Kidney glomerular epithelial cell (primary cell): ENCODE measurements at places on chromosomes 6 and 20.

- DNase-seq: no peak
Observed at GRCh38 chr6:134034478-134034877, 17.9 kb downstream of the SLC2A12 start.

DNA sequence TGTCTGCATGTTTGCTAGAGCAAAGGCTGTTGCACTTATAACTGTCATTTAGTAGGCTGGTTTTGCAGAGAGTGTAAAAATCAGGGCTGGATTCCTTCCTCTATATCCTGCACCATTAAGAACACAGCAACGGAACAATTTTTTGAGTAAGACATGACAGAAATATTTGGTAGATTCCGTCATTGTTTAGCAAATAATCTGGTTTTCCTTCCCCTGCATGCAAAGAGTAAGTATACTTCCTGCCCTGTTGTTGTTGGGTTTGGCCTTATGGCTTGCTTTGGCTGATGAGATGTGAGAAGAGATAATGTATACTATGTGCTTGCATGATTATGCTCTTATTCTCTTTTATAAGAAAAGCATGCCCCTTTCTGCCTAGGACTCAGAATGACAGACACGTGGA lies 23.8 kb downstream of the MANEA start:
- no peak for DNase-seq

DNA sequence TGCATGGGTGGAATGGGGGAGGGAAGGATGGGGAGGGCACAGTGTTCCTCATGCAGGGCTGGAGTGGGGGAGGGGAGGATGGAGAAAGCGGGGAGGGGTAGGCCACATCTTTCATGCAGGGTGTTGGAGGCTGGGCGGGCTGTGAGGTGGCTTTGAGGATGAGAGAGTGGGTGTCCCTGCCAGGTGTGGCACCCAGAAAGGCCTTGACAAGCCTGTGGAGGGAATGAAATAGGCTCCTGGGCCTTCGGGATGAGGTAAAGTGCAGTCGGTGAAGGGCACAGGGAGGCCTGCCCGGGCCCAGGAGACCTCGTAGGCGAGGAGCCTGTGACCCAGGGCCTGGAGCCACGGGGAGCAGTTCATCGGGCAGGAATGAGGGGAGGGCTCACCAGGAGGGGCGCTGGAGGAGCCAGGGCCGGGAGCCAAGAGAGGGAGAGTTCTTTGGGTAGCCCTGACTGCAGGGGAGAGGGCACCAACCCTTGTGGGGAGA lies 7.6 kb downstream of the CEBPB start:
- no peak for DNase-seq

- no peak for DNase-seq
Observed at GRCh38 chr20:24303393-24304170, 165.8 kb upstream of the SYNDIG1 start.

DNA sequence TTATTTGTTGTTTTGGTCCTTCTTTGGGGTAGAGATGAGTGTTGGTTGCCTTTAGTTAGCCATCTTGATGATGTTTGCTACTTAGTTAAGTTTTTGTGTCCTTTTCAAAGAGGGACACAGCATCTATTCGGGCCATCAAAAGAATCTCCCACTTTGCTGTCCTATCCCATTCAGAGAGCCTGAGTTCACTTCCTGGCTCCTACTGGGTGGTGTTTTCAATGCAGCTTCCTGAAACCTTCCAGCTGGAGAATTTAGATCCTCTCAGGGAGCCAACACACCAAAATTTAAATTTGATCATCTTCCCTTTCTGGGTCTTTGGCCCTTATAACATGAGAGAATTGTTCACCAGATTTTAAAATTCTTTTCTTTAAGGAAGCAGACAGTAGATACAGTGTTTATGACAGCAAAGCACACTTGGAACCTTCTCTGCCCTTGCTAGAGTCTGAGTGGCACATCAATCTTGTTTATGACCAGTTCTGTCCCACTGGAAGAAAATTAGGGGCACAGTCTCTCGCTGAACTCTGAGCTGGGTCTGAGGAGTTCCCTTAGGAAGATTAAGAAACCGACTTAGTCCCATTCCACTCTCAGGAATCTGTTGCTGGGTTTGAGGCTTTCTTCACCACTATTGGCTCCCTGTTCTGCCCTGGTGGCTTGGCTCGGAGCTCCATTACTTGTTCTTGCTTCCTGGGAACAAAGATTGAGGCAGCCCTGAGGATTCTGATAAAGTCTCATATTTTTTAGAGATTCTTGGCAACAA lies 115.5 kb downstream of the CCDC170 start:
- no peak for DNase-seq

GRCh38 chr6:169991913-169992312 lies 240.5 kb downstream of the ERMARD start:
- DNase-seq: no peak

DNA sequence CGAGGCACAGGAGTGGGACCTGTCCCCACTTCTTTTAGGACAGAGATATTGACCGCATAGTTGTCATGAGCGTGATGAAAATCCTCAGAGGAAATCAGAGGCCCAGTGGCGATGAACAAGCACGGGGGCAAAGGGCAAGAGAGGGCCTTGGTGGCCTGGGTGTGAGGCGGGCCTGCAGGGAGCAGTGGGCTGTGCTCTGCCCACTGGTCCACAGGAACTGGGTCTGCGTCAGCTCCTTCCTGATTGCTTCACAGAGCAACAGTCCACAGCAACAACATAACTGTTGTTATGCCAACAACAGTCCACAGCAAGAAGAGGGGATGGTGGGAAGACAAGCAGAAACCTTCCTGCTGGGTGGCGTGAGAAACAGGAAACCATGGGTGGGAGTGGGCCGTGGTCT lies 335.6 kb downstream of the ZFAND3 start:
- no peak for DNase-seq

- no peak for DNase-seq
Observed at GRCh38 chr6:149254253-149254652, 63.3 kb upstream of the TAB2 start.
